Activated T-cell treated with anti-CD3 and anti-CD28 coated beads for 48 hours (primary cell): ENCODE measurements at places on chromosomes 12 and 14.

GRCh38 chr14:104968541-104969401 is 9.4 kb downstream of the AHNAK2 start:
- DNase-seq = no peak

DNA sequence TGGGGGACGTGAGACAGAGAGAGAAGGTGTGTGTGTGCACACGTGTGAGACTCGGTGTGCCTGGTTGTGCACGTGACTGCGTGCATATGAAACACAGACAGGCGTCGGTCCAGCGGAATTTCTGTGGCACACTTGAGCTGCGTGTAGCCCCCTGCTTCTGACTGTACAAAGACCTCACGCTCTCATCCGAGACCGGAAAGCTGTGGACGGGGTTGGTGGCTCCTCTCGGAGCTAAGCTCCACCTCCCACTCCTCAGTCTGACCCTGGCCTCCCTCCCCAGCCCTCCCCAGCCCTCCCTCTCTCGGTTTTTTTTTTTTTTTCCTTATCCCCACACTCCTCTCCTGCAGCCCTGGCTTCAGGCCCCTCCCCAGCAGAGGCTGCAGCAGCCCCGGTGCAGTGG is 8.3 kb upstream of the C14orf180 start:
- no peak for DNase-seq

GRCh38 chr12:24227551-24227950 is 278.1 kb upstream of the SOX5 start:
- DNase-seq = no peak

DNA sequence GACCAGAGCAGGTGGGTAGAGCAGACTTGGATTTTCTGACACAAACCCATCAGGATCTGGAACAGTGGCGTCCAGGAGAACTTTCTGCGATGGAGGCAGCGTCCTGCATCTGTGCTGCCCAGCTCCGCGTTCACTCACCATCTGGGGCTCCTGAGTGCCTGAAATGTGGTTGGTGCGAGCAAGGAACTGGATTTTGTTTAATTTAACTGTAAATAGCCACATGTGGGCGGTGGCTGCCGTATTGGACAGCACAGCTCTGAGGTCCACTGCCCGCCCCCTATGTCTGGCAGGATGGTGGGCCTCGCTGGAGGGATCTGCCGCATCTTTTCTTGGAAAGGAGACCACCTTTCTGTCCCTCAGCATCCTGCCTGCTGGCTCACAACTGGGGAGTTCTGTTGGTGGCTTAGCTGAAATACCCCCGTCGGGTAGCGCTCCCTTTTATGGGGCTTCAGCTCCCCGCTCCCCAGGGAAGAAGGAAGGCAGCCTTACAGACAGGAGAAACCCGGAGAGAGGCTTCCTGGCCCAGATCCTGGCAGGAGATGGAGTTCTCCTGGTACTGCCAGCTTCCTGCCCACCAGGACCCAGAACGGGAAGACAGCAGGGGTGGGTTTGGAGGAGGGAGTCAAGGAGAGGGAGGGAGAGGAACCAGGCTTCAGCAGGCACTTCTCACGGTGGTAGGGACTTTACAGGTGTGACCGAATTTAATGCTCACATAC is 184.9 kb upstream of the PRMT8 start:
- no peak for DNase-seq

DNA sequence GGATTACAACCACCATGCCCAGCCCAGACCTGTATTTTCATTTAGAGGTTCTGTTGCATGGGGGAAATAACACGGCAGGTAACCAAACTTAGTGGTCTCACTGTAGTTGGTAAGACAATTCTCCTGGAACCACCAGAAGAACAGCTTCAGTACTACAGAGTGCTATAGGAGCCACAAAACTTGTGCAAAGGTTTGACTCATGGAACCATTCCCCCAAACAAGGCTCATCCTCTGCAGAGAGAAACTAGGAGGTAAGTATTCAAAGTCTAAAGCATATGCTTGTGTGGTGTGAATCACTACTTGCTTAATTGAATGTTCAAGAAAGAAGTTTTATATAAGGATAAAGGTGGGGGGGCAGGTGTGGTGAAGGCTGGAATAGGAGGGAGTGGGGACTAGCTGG is 58.7 kb downstream of the GNS start:
- no peak for DNase-seq

GRCh38 chr12:132646850-132647249 is 28.3 kb downstream of the P2RX2 start:
- DNase-seq = no peak

- no peak for DNase-seq
Measured at GRCh38 chr12:41466802-41467201, 278.7 kb downstream of the PDZRN4 start.
